ENCODE measurements at places on chromosomes 13 and 19.

DNA sequence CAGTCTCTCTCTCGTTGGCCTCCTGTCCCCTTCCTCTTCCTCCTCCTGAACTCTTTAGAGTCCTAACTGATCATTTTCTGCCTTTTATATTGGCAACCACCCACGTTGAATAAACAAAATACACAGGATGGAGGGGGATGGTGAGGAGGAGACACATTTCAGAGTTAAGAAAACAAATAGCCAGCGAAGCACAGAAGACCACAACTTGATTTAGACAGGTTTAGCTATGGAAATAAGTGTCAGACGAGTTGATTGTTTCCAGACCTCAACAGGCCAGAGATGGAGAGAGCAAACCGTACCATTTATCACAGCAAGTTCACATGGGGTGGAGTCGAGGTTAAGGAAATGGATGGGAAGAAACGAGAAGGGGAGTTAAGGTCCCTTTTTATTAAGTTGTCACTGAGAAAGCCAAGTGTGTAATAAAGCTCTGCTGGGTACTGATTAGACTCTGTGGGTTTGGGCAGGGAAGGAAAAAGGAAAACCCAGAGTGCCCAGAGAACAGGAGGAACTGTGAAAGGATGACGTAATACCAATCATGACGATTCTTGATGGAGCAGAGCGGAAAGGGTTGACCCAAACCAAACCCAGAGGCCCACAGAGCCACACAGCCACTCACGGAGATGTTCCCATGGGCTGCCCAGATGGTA is 11.1 kb upstream of the SERP2 start:
- DNase-seq, result no peak

- DNase-seq, result no peak
These were observed 5.0 kb downstream of the TNFSF14 start for GRCh38 chr19:6664916-6665315.

DNA sequence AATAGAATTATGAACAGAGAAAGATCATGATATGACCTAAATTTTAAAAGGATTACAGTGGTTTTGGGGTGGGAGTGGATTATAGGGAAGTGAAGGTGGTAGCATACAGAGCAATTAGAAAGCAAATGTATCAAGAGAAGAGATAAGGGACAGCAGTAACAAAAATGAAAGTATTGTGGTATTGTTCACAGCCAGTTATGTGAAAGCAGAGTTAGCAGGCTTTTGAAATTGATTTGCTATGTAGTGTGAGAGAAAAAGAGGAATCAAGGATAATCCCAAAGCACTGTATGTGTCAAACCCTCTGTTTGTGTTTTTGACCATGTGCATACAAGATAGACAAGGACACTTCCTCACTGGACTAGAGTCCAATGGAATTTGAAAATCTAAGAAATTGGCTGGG is 1721.4 kb downstream of the PCDH9 start:
- DNase-seq, result no peak

- no peak for DNase-seq
These were observed 3.3 kb downstream of the PPP5C start for GRCh38 chr19:46350029-46350757.

Data from RPMI7951 (cell line).